ENCODE measurements at places on chromosomes 1 and 21. TPM values are rescaled to one million over a fixed set of nuclear protein-coding genes. Genes with fewer than 3 reads are reported as not detected.
A peak's percentile ranks its signal among the peaks of the same experiment; 100 is the strongest.

TMEM82 gene
- not detected for total RNA-seq

PLA2G2C gene
- 0.43 TPM for total RNA-seq

SMPDL3B gene
- 0.46 TPM for total RNA-seq

DDAH1 gene
- not detected for total RNA-seq

- no peak for DNase-seq
Observed at GRCh38 chr1:235102993-235103411, 25.6 kb downstream of the TOMM20 start.

GJB3 gene
- not detected for total RNA-seq

DNA sequence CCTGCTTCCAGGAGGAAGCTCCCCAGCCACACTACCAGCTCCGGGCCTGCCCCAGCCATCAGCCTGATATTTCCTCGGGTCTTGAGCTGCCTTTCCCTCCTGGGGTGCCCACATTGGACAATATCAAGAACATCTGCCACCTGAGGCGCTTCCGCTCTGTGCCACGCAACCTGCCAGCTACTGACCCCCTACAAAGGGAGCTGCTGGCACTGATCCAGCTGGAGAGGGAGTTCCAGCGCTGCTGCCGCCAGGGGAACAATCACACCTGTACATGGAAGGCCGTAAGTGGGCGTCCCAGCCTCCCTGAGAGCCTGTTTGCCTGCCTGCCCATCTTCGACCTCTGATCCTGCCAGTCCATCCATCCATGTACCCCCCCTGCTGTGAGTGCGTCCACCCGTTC is 3.6 kb downstream of the ECM1 start:
- no peak for DNase-seq

GRCh38 chr1:59446257-59446901 is 149.5 kb downstream of the FGGY start:
- DNase-seq, result no peak

GRCh38 chr1:173253046-173253445 is 45.9 kb upstream of the TNFSF4 start:
- no peak for DNase-seq

- peak; percentile 72 for DNase-seq
Observed at GRCh38 chr1:9294910-9295636, 2.4 kb downstream of the SPSB1 start.

- DNase-seq, result no peak
Observed at GRCh38 chr1:68812333-68812732, 315.5 kb upstream of the DEPDC1 start.

FCRL2 gene
- total RNA-seq, result not detected

Measured in activated CD4-positive, alpha-beta memory T cell treated with anti-CD3 and anti-CD28 coated beads for 36 hours (primary cell).